NCI-H524 (cell line): ENCODE measurements at places on chromosomes 5 and 9.

DNA sequence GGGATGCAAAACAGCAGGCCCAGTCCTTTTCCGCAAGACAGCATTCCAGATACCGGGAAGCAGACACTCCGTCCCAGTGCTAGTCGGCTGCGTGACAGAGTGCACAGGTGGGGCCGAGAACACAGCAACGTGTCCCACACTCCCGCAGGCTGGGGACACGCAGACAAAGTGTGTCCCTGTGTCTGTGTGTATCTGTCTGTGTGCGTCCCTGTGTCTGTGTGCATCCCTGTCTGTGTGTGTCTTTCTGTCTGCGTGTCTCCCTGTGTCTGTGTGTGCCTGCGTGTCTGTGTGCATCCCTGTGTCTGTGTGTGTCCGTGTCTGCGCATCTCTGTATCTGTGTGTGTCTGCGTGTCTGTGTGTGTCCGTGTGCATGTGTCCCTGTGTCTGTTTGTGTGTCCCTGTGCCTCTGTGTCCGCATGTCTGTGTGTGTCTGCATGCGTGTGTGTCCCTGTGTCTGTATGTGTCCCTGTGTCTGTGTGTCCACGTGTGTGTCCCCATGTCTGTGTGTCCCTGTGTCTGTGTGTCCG, 137.0 kb downstream of the MRPL36 start:
- DNase-seq = no peak

GRCh38 chr9:4371108-4371507, 71.2 kb upstream of the GLIS3 start:
- DNase-seq = no peak

DNA sequence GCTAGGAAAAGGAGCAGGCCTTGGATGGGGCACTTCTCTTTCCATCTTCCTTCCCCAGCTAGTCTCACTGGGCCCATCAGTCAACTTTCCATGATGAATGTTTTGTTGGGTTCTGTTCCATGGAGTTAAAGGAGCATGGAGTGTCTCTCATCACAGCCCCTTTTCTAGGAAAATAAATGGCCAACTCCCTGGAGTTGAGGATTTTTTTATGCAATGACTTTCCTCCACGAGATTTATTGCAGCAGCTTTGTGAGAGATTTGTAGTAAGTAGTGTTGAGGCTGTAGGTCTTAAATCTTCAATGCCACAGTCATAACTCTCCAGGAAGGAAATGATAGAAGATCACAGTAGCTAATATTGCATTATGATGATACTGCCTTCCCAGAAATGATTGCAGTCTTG, 45.6 kb upstream of the SLC44A1 start:
- DNase-seq = no peak

DNA sequence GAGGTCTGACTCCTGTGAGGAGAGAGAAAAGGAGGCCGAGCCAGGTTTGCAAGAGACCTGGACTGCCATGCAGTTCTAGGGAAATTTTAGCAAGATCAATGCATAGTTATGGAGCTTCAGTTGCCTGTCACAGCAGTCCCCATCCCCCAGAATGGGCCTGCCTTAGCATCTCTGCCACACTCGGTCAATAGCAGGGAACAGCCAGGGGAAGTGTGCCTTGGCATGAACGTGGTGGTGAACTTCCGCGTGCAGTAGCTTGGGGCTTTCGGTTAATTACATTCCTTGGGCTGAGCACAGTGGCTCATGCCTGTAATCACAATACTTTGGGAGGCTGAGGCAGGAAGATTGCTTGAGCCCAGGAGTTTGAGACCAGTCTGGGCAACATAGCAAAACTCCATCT, 157.8 kb downstream of the TLE1 start:
- no peak for DNase-seq

DNA sequence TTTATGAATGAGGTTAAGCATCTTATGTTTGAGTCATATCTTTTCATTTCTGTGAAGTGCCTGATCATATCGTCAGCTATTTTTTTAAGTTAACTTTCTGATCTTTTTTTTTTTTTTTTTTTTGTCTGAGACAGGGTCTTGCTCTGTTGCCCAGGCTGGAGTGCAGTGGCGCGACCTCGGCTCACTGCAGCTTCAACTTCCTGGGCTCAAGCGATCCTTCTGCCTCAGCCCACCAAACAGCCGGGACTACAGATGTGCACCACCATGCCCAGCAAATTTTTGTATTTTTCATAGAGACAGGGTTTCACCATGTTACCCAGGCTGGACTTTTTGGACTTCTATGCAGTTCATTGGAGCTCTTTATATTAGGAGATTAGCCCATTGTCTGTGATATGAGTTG, 140.7 kb downstream of the PRKACG start:
- DNase-seq = no peak

DNA sequence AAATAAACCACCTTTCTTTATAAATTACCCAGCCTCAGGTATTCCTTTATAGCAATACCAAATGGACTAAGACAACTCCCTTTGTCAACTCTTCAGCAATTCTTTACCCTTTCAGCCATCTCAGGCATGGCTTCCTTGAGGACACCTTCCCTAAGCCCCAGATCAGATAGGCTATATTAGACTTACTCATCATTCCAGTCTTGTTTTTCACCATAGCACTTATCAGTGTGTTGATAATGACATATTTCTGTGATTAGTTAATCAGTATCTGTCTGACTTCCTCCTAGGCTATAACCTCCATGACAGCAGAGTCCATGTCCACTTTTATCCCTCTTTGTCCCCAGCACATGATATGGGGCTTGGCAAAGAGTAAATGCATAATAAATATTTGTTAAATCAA, 238.1 kb downstream of the ACTL7B start:
- no peak for DNase-seq

DNA sequence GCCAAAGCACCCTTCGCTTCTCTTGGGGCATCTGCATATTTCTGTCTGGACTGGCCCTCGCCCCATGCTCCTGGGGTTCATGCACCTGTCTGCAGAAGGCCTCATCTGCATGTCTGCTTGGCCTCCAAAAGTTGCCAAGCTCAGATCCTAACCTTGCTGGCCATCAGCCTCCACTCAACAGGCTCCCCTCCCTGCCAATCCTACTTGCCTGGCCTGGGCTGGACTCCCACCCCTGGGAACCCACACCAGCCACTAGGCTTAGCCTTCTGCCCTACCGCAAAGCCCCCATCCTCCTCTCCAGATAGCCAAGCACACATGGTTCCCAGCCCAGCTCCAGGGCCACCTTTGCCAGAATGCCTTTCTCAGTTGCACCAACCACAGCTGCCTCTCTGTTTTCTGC, 159.8 kb downstream of the PAX5 start:
- DNase-seq = no peak

DNA sequence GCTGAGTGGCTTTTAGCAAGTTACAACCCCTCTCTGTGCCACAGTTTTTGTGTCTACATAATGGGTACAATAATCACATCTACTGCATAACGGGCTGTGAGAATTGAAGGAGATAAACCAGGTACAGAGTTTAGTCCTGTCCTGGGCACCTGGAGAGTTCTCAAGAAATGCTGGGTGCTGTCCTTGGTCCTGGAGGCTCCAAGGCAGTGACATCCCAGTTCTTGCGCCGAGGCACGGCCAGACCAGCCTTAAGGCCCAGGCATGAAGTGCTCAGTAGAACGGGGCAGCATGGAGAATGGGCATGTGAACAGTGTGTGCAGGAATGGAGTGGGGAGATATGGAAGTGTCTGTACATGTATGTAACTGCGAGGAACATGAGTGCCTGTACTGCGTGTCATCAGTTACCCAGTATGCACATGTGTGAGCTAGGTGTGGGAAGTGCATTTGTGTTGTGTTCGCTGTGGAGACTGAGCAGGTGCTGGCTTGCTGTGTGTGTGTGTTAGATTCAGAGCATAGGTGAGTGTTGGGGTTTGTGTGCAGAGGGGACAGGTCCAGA, 6.3 kb upstream of the UNC5A start:
- DNase-seq = no peak

GRCh38 chr5:33300209-33300742, 140.5 kb upstream of the TARS1 start:
- DNase-seq = no peak

DNA sequence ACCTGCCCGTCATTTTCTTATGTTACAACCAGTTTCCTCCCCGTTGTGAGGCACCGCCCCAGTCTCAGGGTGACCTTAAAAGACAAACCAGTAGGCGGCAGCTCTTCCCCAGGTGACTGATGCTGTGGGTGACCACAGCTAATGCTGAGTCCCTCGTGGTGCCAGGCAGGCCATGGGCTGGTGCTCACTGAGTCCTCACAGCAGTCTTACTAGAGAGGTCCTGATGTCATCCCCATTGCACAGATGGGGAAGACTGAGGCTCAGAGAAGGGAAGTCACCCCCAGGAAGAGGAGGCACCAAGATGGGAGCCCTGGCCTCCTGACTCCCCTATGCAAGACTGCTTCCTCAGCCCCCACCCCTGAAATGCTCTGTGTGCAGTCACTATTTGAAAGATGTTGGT, 978 bp downstream of the CFAP157 start:
- no peak for DNase-seq

DNA sequence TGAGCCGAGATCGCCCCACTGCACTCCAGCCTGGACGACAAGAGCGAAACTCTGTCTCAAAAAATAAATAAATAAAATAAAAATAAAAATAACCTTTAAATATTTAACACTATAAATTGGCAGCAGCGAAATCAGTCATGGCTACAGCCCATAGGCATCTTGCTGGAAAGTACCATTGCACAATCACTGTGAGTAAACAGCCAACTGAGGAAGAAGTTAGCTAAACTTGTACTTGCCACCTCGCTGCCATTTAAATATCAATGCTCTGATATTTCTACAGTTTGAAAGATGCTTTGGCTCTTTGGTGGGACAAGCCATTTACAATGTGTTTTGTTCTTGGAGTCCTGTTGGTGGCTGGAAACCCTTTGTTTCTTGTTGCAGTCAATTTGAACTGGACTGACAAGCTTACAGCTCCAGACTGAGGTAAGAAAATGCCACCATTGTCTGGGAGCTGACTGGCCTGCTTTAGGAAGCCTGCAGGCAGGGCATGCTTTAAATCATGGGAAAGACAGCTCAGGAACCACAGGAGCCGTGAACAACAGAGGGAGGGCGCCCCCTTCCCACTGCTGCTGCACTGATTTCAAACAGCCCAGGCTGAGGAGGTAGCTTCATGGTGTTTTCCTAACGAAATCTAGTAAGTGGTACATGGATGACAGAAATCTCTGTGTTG, 322.8 kb upstream of the RFX3 start:
- DNase-seq = peak; percentile 12

DNA sequence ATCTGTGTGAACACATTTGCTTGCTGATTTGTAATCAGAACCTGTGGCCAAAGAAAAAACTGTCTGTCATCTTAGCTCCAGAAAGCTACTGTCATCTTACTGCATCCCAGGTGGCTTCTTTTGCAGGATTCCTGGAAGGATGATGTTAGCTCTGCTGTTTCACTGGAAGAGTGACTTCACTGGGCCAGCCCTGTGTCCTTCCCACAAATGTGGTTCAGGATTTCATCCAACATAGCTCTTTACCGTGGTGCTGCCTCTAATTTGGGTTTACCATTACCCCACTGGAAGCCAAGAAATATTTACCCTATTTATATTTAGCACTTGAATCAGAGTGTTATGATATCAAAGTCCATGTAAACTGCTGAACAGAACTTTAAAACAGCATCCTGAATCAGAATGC, 501.0 kb downstream of the GADD45G start:
- no peak for DNase-seq

DNA sequence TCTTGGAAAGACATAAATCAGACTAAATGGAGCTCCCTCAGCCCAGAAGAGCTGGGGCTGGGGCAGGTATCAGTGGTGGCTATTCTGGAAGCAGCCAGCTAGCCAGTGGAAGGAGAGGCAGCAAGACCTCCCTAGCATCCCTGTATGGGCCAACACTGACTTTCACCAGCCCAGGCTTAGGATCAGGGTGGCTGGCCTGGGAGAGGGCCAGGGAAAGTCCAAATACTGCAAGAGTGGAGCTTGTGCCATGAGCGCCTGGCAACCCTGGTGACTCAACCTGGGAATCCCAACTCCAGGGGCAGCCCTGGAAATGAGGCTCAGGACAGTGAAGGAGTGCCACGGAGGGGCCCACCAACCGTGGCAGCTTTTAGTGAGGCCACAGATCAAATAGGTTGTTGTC, 7.6 kb upstream of the IRF1 start:
- no peak for DNase-seq

- no peak for DNase-seq
Observed at GRCh38 chr9:114820776-114821501, 15.1 kb upstream of the TNFSF15 start.

DNA sequence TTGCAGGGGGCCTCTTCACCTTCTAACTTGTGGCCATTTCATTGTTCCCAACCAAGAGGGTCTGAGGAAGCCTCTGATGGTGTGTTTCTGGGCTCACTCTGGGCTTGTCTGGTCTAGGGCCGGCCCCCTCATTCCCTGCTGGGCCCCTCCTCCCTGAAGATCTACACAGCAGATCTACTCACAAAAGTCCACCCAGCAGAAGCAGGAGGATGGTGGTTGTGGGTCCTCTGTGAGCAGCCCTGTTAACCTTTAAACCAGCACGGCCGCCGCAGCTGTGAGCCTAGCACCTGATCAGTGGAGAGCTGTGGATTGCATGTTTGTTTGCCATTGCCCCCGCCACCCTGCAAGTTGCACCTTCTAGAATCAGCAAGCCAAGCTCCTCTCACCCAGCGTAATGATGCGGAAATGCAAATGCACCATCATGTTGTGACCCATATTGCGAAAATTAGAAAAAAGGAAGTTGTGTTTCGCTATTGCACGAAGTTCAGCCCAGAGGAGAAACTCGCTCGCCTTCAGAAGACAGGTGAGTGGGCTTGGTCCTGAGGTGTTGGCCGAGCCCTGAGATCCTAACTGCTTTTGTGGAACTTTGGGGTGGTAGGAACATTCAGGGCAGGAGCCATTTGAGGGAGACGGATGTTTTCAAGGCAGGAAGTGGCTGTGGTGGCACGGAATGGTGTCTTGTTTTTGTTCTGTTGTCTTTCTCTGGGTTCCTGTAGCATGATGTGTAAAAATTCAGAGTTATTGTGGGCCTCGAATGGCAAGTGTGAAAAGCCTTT, 16.7 kb downstream of the FGD3 start:
- DNase-seq = no peak

GRCh38 chr9:123353984-123354591, 1.9 kb upstream of the CRB2 start:
- peak; percentile 75 for DNase-seq

GRCh38 chr5:135317286-135317685, 81.7 kb downstream of the MACROH2A1 start:
- DNase-seq = no peak

- DNase-seq = peak; percentile 27
Observed at GRCh38 chr5:119578937-119579336, 50.4 kb upstream of the FAM170A start.
